ENCODE measurements at places on chromosomes 2 and 18.

DNA sequence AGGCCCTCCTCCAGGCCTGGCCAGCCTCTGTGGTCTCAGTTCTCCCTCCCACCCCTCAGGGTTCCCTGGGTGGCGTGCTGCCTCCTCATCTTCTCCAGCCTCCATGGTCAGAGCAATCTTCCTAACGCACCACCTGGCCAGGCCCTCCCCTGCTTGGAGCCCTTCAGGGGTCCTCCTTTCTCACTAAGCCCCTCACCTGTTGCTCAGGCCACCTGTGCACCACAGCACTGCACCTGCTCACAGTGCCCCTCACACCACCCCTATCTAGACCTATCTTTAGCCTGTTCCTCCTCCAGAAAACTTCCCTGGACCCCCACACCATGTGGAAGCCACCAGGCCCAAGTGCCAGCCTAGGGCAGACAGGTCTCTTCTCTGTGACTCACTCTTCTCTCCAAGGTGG lies 267.1 kb downstream of the ATAD2B start:
- no peak for DNase-seq

- DNase-seq, result peak; percentile 80
Observed at GRCh38 chr2:215619022-215619958, 183.4 kb upstream of the FN1 start.

DNA sequence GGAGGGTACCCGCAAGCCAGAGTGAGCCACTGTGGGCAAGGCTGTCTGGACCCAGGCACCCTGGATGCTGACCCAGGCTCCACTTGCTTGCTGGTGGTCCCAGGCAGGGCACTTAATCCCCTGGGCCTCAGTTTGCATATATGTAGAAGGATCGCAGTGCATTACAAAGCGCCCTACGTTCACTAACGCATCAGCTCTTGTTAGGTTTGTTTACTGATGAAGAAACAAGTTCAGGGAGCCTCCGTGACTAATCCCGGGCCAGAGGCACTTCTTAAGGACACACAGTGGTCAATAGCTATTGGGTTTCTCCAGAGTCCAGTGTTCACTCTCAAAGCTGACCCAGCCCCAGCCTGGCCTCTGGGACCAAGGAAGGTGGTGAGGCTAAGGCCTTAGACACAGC lies 70.2 kb downstream of the LBH start:
- peak; percentile 41 for DNase-seq

DNA sequence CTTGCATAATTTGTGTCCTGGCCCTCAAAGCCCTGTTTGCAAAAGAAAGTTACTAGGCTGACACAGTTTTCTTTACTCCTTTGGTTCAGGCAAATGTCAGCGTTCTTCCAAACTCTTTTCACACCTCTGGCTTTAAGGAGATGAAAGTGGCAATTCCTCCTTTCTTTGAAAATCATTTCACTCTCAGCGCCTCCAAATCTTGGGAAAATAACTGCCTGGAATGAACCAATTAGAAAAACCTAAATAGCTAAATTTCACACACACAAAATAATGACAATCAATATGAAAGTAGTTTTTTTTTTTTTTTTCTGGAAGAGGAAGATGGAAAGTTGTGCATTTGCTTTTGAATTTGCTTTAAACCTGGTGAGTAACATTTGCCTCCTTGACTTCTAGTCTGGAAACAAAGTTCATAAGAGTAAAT lies 1.7 kb downstream of the MEIS1 start:
- no peak for DNase-seq

GRCh38 chr2:144670080-144670479 lies 150.2 kb upstream of the ZEB2 start:
- DNase-seq, result no peak

DNA sequence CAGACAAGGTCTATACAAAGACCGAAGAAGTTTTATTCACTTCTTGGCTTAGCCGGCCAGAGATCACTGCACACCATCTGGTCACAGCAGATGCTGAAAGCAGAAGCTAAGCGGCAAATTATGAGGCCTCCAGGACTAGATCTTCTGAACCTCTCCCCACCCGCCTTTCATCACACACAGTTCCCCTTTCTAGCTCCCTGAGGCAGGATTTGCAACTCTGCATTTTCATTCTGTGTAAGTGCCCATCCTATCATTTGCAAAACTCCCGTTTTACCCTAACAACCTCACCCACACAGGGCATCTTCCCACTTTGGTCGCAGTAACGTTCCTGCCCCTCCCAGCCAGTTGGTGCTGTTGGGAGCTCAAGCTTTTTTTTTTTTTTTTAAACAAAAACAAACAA lies 3.1 kb upstream of the MOB1A start:
- no peak for DNase-seq
